Activated gamma-delta T cell (primary cell): ENCODE measurements at places on chromosomes 3 and 15.

DNA sequence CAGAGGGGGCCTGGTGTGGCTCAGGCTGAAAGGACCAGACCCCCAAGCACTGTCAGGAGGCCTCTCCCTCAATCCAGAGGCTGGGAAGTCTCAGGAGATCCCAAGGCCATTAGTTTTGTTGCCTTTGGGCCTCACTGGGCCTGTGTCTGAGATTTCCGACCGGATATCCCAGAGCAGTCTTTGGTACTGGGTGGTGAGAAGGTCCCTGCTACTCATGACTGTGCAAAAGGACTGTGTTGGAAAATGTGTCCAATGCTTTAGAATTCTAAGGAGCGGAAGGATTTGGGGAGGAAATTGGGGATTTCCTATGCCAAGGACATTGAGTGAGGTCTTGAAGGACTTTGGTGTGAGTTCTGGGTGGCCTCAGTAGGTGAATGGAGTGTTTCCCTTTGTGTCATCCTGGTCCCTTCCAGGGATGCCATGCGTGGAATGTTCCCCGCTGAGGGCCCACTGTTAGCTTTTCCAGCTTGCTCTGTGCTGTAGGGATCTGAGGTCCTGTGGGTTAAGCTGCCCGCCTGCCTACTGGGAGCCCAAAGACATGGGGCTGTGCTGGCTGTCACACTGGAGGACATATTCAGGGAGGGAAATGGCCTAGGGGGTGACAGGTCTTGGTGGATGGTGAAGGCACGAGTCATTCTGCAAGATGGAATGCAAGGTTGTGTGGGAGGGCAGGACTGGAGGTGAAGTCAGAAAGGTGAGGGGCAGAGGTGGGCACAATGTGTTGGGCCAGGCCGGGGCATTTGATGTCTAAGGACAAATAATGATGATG, 16.4 kb downstream of the SMAD6 start:
- DNase-seq: no peak

DNA sequence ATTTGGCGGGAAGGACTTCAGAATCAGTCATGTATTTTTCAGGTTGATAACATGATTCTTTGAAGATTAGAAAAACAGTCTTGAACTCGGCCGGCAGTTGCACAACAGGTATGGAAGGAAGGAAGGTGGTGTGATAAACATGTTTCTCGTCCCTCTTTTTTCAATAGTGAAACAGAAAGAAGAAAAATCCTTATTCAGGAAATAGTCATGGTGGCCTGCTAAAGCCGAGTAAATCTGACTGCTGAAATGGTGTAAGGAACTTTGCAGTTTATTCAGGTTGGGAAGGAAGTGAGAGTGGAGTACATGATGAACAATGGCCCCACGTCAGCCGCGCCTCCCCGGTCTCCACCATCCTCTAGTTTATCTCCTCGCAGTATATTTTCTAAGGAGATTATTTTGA, 6.7 kb downstream of the RASGRP1 start:
- DNase-seq: peak; percentile 7

GRCh38 chr3:37694284-37694675, 167.4 kb upstream of the CTDSPL start:
- no peak for DNase-seq

DNA sequence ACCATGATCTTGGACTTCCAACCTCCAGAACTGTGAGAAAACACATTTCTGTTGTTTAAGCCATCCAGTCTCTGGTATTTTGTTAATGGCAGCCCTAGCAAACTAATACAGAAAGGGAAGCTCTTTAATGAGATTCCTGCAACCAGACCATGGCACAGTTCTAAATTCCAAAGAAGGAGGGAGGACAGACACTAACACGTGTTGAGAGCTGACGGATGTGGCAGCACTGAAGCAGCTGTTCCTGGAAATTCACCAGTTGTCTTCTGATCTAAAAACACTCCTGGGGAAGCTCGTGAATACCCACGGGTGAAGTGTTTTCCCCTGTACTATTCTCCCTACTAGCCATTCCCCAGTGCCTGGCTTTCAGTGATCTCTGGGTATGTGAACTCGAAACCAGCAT, 56.7 kb downstream of the RPL22L1 start:
- DNase-seq: no peak

GRCh38 chr3:134838599-134838998, 43.5 kb downstream of the EPHB1 start:
- DNase-seq: no peak

DNA sequence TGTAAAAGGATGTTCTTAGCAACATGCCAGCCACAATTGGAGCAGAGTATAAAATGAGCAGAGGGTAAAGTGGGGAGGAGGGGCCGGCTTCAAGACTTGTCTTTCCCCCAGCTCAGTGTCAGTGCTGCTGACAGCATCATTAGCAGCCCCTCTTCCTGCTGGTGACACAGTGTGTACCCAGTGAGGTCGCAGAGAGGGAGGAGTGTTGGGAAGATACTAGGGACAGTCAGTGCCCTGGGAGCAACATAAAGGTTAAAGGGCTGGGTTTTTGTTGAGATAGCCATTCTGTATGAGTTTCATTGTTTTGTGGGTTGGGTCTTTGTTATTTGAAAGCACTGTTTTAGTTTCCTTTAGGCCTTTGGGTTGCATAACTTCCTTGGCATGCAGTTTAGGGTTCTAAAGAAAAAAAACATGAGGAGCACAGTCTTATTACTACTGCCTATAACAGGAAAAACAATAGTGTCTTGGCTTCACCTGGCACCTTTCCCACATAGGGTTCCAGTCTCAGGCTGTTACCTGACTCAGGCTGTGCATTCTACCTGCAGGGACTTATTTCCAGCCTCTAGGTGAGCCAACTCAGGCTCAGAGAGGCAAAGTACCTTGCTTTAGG, 94.1 kb upstream of the SKOR1 start:
- no peak for DNase-seq

GRCh38 chr15:25797035-25797434, 66.1 kb downstream of the ATP10A start:
- DNase-seq: no peak

DNA sequence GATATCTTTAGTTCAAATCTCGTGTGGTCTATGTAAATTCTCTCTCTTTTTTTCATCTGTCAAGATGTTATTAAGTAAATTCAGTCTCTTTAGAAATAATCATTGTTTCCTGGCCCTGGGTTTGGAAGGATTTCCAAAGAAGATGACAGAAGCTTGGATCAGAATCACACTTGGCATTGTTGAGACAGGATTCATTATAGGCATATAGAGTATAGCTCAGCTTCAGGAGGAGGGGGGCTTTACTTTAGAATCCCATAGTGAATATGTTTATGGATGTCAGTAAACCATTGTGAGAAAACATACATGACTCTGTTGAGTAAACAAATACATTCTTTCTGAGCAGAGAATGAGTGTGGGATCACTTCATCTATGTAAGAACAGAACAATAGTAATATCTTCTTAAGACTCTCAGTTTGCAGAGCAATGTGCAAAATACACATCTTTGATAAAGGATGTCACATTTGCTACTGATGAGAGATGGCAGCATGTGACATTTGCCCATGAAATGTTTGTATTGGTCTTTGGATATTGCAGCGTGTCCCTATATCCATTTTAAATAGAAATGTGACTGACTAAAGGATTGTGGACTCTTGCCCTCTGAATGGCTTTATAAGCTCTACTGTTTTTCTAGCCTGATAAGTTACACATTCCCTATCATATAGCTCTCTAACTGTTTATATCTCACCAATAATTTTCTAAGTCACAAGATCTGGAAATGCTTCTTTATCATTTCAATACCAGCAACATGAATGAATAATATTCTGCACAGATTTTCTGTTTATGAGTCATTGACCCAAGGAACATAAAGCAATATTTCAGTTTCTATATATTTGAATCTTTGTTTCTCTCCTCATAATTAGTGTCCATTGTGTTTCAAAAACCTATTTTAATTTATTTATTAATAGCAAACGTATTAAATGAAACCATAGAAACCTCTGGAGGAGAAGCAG, 95.6 kb upstream of the THRB start:
- no peak for DNase-seq

DNA sequence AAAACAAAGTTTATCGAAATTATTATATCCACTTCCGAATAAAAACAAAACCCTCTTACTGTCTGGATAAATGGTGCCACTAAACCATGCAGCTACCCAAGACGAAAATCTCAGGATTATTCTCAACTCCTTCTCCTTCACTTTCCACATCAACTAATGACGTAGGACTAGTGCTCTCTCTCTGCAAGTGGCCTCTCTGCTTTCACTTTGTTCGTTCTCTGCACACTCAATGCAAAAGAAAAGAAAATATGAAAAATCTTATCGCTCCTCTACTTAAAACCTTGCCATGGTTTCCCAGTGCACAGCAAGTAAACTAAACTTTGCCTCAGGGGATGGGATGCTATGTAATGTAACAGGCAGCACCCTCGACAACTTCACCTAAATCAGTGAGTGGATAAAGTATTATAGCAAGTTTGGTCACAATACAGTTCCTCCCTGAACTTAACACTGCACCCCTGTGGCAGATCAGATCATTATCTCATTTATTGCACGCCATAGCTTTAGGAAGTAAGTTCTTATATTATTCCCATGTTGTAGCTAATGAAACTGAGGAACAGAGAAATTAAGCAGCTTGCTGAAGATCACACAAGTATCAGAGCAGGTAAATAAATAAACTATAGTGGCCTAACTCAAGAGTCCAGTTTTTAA, 262.7 kb upstream of the GADL1 start:
- DNase-seq: no peak

GRCh38 chr15:57500256-57500655, 91.4 kb upstream of the MYZAP start:
- DNase-seq: no peak

- no peak for DNase-seq
These were observed 139.7 kb upstream of the ROPN1 start for GRCh38 chr3:124131580-124131979.

- DNase-seq: no peak
These were observed 4.5 kb upstream of the C15orf39 start for GRCh38 chr15:75197062-75197630.

- DNase-seq: no peak
These were observed 8.4 kb downstream of the PIGB start for GRCh38 chr15:55327387-55327786.

- DNase-seq: no peak
These were observed 25.0 kb downstream of the TGFBR2 start for GRCh38 chr3:30631243-30631904.

DNA sequence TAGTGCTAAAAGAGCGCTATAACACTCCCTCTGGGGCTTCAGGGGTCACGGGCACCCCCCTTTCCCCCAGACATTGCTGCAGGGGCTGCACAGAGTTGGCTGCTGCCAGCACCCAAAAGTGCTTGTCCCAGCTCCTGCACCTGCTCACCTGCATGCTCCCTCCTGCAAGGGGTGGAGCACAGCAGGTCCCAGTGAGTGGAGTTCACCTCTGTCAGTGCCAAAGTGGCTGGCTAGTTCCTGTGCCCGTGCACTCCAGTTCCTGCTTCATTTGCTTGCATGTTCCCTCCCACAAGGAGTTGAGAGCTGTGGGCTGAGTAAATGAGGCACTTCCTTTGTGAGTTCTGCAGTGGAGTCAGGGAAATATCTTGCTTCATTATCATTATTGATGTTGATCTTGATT, 476.9 kb downstream of the SQOR start:
- no peak for DNase-seq

DNA sequence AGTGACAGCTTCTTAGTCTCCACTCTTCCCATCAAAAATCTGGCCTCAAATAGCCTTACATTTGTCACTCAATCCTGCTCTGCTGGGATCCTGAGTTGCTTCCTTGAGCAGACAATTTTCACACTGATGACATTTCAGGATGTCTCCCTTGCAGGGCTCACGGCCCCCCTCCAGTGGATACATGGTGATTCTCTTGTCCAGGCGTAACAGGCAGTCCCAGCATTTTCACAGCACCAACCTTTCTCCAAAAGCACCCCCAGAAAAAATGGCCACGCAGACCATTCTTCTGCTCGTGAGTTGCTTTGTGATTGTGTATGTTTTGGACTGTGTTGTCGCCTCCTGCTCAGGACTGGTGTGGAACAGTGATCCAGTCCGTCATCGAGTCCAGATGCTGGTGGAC, 47.4 kb upstream of the WNT7A start:
- DNase-seq: no peak

- DNase-seq: no peak
These were observed 31.3 kb downstream of the RPL39L start for GRCh38 chr3:187107989-187108388.

DNA sequence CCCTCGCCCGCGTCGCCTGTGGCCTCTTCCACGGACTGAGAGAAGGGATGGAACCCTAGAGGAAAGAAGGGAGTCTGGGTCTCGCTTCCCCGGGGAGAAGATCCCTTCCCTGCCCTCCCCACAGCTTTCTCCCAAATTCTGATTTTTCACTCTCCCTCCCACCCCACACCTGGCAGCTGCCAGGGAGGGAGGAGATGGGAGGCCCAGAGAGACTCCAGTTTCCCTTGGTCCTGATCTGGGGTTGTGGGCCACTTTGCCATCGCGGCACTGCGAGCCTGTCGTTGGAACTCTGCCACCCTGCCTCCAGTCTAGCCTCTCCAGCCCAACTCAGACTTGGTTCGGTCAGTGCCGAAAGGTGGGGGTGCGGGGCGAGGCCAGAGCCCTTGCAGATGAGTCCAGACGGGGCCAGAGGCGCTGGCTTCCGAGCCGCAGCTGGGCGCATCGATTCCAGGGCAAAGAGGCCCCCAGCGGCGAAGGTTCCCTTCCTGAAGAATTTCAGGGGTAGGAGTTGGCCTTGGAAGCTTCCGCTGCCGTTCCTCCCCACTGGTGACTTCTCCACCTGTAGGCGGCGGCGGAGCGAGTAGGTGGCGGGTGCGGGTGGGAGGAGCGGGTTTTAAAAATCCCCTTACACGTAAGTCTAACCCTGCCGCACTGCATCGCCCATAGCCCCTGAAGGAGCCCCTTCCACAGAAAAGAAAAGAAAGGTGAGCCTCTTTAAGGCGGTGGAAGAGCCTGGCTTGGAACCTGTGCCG, 5.2 kb downstream of the WNT5A start:
- no peak for DNase-seq

- DNase-seq: no peak
These were observed 46.8 kb upstream of the RORA start for GRCh38 chr15:61275901-61276300.

DNA sequence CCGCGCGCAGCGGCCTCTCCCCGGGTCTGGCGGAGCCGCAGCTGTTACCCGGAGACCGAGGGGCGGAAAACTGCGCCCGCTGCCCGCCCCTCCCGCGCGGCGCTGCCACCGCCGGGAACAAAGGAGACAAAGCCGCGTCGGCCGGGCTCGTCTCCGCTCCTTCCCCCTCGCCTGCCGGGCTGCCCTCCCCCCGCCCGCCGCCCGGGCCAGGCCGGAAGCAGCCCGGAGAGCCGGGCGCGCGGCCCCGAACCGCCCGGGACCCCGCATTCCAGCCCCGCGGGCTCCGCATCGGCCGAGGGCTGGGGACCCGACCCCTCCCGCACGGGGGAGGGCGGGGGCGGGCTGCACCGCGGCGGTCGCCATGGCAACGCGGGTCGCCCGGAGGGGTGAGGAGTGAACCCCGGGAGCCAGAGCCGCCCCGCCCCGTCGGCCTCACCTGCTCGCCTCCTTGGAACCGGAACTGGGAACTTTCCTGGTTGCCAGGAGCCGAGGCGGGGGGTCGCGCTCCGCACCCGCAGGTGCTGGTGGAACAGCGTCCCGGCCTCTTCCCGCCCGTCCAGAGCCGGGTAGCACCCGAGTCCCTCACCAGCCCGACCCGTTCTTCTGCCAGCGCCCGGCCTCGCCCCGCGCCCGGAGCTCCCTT, 448 bp downstream of the PLXNB1 start:
- DNase-seq: peak; percentile 61

GRCh38 chr3:54960701-54961100, 32.8 kb upstream of the LRTM1 start:
- no peak for DNase-seq
